ENCODE measurements at places on chromosomes 7 and 10.

GRCh38 chr10:97708976-97709946, 4.3 kb upstream of the MARVELD1 start:
- peaks cover 4% of the 10 kb centered on the region for H3K4me1 ChIP-seq
- H3K36me3 ChIP-seq: no peaks in the 10 kb centered on the region
- H3K4me3 ChIP-seq: no peak overlapping the region
- DNase-seq: peak; percentile 77
- H3K27ac ChIP-seq: no peak overlapping the region

DNA sequence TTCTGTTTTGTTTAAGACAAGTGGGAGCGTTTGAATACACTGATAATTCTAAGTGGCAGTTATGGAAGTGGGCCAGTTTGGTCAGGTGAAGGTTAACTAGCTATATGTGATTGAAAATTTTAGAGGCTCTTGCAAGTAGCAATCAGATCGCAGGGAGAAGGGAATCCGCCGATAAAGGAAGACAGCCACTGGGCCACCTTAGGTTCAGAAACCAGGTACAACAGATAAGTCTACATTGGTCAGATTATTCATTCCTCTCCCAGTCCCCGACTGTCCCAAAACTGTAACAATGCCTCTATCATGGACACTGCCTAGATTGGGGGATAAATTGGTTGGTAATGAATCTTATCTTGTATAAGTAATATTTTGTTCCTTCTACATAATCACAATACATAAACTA, 8.9 kb downstream of the ANK3 start:
- DNase-seq: no peak
- no peaks in the 10 kb centered on the region for H3K4me1 ChIP-seq
- no peaks in the 10 kb centered on the region for H3K27me3 ChIP-seq

GRCh38 chr10:69869291-69869961, 67.7 kb downstream of the COL13A1 start:
- peaks cover 13% of the 10 kb centered on the region for H3K4me1 ChIP-seq
- H3K27me3 ChIP-seq: no peaks in the 10 kb centered on the region
- no peaks in the 10 kb centered on the region for H3K36me3 ChIP-seq
- no peak overlapping the region for H3K4me3 ChIP-seq

- H3K27ac ChIP-seq: no peak overlapping the region
- no peaks in the 10 kb centered on the region for H3K36me3 ChIP-seq
- H3K4me1 ChIP-seq: no peaks in the 10 kb centered on the region
- no peak overlapping the region for H3K4me3 ChIP-seq
- DNase-seq: no peak
Observed at GRCh38 chr7:71988201-71988600, 423.9 kb downstream of the CALN1 start.

DNA sequence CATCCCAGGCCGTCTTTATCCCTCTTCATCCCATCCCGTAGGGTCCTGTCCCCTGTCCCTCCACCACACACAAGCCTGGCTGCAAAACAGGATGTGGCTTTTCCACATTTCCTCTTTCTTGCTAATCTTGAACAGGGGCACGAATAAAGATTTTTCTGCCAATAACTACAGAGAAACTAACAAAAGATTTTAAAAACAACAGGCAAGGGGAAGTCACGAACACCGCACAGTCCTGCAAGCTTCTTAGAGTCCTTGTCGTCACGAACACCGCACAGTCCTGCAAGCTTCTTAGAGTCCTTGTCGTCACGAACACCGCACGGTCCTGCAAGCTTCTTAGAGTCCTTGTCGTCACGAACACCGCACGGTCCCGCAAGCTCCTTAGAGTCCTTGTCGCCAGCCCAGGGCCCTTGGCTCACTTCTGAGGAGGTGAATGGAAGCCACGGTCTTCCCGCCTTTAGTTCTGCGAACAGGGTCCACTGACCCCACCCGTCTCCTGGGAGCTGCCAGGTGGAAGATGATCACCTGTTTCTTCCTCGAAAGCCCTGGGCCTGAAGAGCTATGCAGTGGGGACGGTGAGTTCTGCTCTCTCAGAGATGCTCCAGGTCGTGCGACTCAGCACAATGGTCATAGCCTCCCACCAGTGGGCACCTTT, 10.3 kb upstream of the INSIG1 start:
- H3K36me3 ChIP-seq: no peaks in the 10 kb centered on the region
- no peak overlapping the region for H3K27ac ChIP-seq
- H3K27me3 ChIP-seq: no peaks in the 10 kb centered on the region
- no peaks in the 10 kb centered on the region for H3K4me1 ChIP-seq

- no peak overlapping the region for H3K27ac ChIP-seq
- H3K4me1 ChIP-seq: no peaks in the 10 kb centered on the region
- H3K27me3 ChIP-seq: no peaks in the 10 kb centered on the region
Observed at GRCh38 chr10:28008054-28008453, 9.2 kb upstream of the ODAD2 start.

DNA sequence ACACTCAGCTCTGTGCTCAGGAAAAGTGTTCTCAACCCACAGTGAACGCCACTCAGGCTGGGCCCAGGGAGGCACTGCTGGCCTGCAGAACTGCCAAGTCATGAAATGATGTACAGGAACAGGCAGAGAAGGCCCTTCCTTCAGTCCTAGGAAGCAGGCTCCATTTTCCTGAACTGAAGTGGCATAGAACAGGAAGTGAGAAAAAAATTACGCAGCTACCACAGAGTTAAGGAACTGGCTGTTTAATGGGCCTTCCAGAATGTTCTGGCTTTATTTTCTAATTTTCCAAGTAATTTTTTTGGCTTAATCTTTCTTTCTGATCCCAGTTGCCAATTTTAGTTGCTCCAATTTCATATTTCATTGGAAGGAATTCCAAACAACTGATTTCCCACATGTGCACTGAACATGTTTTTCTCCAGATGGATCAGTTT, 39.3 kb downstream of the LRRC18 start:
- no peak overlapping the region for H3K27ac ChIP-seq
- H3K27me3 ChIP-seq: no peaks in the 10 kb centered on the region
- no peaks in the 10 kb centered on the region for H3K36me3 ChIP-seq
- no peaks in the 10 kb centered on the region for H3K4me1 ChIP-seq
- DNase-seq: no peak

GRCh38 chr10:121519901-121520493, 78.2 kb downstream of the FGFR2 start:
- no peak overlapping the region for H3K4me3 ChIP-seq
- no peak for DNase-seq
- H3K27me3 ChIP-seq: no peaks in the 10 kb centered on the region
- H3K36me3 ChIP-seq: no peaks in the 10 kb centered on the region
- H3K4me1 ChIP-seq: peaks cover 5% of the 10 kb centered on the region

DNA sequence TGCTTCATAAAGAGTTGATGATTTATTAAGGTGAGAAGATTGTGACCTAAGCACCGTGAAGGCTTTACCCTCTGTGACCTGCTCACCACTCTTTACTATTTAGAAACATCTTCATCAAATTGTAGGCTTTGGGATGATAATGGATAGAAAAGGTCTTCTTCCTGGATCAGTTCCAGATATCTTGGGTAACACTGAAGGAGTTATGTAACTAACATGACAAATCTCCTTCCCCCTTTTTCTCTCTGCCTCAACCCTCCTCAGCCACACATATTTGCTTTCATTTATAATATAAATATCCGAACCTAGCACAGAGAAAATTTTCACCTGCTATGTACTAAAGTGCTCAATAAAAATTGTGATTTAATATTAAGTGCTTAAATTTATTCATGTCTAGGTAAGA, 151.5 kb downstream of the FRMD4A start:
- H3K4me3 ChIP-seq: no peak overlapping the region
- no peak overlapping the region for H3K27ac ChIP-seq
- H3K4me1 ChIP-seq: no peaks in the 10 kb centered on the region
- no peaks in the 10 kb centered on the region for H3K36me3 ChIP-seq

DNA sequence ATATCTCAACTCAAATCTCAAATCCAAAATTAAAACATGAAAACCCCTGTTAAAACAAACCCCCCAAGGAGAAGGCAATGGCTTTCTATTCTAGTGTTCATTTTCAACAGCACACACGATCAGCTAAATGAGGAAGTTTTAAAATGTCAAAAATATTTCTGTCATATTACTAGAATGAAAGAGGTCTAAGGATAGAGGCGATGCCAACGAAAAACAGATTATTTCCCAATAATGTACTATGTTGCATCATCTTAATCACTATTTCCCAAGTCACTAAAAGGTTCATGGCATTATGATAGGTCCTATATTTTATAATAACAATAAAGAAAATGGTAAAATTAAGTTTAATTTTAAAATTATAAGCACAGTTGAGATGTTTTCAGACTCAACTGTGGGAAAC, 10.1 kb downstream of the CNOT4 start:
- H3K27me3 ChIP-seq: no peaks in the 10 kb centered on the region
- DNase-seq: no peak
- H3K4me1 ChIP-seq: peaks cover 2% of the 10 kb centered on the region
- no peak overlapping the region for H3K4me3 ChIP-seq

DNA sequence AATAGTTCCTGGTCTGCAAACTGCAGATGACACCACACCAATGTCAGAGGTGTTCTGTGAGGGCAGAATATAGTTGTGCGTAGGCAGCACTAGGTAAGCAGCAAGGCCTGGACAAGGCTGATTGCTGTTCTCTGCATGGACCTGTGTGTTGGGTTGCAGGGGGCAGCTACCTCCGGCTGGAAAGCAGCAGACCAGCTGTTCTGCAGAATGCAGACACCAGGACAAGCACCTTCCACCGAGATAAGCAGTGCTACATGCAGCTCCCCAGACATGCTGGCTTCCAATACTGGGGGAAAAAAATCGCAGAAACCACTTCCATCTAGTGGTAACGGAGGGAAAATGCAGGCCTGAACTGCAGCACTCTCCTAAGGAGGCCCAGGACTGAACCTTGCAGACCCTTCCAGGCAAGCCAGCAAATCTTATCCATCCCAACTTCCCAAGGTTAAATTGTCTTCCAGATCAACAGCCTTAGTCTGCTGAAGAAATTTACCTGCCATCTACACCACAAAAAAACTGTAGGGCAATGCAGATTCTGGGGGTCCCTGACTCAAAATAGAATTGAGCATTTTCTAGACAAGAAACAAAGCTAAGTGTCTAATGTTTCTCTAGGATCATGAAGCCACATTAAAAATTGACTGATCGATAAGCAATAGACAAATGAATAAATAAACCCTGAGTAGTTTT, 50.5 kb upstream of the COBL start:
- peaks cover 2% of the 10 kb centered on the region for H3K4me1 ChIP-seq
- peak; percentile 92 for DNase-seq
- no peaks in the 10 kb centered on the region for H3K36me3 ChIP-seq
- no peaks in the 10 kb centered on the region for H3K27me3 ChIP-seq

DNA sequence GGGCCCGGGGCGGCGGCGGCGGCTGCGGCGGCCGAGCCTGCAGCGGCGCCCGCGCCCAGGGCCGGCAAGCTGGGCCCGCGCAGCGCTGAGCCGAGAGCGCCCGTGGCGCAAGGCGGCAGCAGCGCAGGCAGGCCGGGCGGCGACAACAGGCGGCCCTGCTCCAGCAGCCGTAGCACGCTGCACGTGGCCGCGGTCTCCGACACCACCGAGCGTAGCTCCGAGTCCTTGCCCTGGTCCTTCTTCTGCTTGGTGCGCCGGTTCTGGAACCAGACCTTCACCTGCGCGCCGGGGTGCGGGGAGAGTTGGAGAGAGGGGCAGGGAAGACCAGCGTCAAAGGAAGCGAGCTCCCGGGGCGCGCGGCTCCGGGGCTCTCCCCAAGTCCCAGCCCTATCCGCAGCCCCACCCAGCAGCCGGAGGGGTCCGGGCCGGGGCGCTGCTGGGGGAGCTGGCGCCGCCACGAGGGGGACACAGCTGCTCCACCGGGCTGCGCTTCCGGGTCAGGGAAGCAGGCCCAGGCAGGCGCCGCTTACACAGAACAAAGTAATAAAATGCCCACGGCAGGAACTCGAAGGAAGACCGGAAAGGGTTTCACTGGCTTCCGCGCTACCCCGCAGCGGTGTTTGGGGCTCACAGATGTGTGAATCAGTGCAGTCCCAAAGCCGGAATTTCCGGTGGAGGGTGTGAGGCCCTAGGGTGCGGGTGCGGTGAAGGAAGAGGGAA, 3.6 kb downstream of the VAX1 start:
- no peak overlapping the region for H3K4me3 ChIP-seq
- DNase-seq: peak; percentile 66
- peaks cover 8% of the 10 kb centered on the region for H3K4me1 ChIP-seq
- no peaks in the 10 kb centered on the region for H3K36me3 ChIP-seq

DNA sequence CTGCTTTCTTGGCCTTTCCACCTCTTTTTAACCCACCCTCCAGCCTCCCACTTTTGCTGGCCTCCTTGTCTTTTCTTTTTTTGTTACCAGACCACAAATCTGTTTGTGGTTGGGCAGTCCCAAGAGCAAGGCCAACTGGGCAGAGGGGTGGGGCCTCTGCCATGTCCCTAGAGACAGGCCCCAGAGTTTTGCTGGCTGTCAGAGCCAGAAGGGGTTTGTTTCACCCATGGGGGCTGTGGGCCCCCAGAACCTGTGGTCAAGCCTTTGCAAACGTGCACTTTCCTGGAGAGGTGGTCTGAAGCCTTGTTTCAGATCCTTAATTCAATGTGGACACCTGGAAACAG, 10.3 kb downstream of the ZMIZ1 start:
- H3K36me3 ChIP-seq: no peaks in the 10 kb centered on the region
- no peak overlapping the region for H3K27ac ChIP-seq
- H3K4me3 ChIP-seq: no peak overlapping the region

DNA sequence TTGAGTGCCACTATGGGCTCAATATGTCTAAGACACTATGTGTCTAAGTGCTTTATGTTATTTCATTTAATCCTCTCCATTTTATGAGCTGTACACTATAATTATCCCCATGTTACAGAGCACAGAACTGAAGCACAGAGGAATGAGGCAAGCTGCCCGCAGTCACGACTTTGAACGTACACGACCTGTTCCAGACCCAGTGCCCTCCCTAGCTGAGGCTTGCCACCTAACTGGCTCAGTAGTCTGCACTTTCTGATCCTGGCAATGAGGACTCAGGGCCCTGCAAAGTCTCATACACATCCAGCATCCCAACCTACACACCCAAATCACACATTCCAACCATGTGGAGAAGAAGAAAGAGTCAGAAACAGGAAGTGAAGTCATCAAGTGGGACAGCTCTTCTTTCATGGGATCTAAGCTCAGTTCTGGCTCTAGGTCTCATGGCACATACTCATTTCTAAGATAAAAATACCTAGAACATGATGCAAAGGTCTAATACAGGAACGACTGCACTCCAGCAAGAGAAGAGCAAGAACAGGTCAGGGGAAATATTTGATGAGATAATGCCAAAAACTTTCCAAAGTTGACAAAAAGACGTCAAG, 42.4 kb upstream of the DDC start:
- peak; percentile 29 for DNase-seq
- H3K27ac ChIP-seq: no peak overlapping the region
- peaks cover 8% of the 10 kb centered on the region for H3K36me3 ChIP-seq
- no peaks in the 10 kb centered on the region for H3K4me1 ChIP-seq

DNA sequence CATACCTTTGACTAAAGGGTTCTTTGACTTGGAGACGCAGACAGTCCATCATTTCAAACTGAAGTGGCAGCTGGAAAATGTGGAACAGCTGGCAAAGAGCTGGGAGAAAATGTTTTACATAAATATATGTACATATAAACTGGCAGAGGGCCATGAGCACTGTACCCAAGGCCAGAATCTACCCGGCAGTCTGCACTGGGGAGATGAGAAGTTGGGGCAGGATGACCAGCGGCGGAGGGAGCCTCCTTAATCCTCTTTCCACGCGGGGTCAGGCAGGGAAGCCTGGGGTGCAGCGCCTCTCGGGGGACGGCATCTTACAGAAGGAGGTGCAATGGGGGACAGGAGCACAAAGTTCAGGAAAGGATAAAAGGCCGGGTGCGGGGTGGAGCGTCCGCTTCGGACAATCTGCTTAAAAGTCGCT, 1.3 kb downstream of the GLI3 start:
- H3K27ac ChIP-seq: no peak overlapping the region
- H3K4me3 ChIP-seq: peak overlapping the region; percentile 76
- H3K4me1 ChIP-seq: no peaks in the 10 kb centered on the region
- no peaks in the 10 kb centered on the region for H3K36me3 ChIP-seq
- no peak for DNase-seq
- peaks cover 4% of the 10 kb centered on the region for H3K27me3 ChIP-seq
